ENCODE measurements at places on chromosomes 2 and 18. TPM values are rescaled to one million over a fixed set of nuclear protein-coding genes. Genes with fewer than 3 reads are reported as not detected.

ARMC9 gene
- total RNA-seq = 16.3 TPM

CKAP2L gene
- total RNA-seq = 14.0 TPM

DSG1 gene
- total RNA-seq = not detected

ACTG2 gene
- total RNA-seq = not detected
